Thymus (tissue), 14 donors: ENCODE measurements at places on chromosomes 16 and 17.

GRCh38 chr16:30184891-30185682 lies 1.7 kb downstream of the CORO1A start:
- peak; percentile 30 for DNase-seq

DNA sequence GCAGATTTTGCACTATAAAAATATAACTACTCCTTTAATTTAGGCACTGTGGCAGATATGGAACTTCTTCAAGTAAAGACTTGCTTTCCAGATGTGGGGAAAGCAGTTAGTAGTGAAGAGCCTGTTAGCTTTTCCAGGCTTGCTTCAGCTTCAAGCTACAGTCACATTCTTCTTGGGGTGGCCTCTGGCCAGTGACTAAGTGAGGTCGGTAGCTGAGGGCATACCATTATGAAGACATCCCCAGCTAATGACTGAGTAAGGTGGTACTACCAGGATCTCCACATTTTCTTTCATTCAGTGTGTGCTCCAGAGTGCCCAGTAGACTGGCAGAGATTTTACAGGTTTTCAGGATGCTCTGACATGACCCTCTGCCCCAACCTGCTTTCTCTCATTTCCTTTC lies 167.1 kb upstream of the KIF2B start:
- no peak for DNase-seq

DNA sequence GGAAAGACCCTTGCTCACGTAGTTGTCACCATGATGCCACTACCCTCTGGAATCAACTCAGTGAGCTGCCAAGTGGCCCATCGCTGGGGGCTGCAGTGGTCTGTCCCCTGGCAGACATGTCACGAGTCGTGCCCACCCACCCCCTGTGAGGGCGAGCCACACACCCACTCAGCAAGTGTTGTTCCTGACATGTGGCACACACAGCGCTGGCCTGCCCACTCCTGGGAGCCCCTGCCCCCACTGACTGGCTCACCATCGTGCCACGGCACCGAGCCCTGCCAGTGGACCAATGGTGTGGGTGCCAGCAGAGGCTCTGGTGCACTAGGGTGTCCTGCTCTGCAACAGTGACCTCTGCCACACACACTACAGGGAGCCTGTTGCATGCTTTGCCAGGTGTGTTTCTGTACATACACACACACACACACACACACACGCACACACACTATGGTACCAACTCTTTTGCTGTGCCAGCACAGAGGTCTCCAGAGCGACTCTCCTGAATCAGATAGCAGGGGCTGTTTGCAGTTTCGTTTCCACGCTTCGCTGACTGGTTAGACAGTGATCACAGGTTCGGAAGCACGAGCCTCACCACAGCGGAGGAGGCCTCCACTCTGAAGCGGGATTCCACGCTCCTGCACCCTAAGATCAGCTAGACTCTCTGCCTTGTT lies 7.7 kb downstream of the RTN4RL1 start:
- DNase-seq, result no peak

- no peak for DNase-seq
Measured at GRCh38 chr17:82865274-82865673, 25.5 kb upstream of the ZNF750 start.

- no peak for DNase-seq
Measured at GRCh38 chr17:68403122-68403521, 54.2 kb downstream of the WIPI1 start.

DNA sequence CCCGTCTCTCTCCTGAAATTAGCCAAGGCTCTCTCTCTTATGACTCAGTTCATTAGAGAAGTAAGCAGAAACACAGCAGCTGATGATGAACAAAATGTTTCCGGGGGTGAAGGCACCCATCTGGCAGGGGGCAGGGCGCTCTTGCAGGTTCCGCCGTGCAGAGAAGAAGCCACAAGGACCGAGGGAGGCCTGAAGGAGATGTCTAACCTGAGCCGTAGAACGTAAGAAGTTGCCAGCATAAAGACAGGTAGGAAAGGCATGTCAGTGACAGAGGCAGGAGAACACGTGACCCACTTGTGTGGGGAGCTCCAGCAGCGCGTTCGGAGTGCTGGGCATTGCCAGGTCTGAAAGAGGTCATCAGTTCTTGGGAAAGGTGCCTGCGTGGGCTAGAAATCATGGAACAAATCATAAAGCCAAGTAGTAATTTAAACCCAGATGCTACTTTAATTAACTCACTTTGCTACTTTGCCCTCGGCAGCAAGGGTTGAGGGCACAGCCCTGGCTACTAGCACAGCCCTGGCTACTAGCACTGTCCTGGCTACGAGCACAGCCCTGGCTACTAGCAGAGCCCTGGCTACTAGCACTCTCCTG lies 198.6 kb downstream of the RPTOR start:
- no peak for DNase-seq

DNA sequence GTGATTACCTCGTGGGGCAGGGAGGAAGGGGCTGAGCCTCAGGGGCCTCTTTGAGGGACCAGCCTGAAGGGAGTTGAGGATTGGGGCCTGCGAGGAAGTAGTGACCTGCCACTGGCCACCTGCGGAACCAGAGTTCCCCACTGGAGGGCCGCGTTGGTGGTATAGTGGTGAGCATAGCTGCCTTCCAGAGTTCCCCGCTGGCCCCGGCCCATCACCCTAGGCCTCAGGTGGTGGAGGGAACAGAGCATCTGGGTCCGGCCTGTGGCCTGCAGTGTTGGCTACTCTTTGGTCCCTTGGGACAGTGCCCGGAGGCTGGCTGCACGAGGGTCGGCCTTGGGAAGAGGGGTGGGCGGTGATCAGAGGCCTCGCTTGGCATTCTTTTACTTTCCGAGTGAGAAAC lies 20.5 kb downstream of the MGAT5B start:
- DNase-seq, result no peak

- DNase-seq, result no peak
Measured at GRCh38 chr17:7647018-7647417, 3.7 kb upstream of the ATP1B2 start.

GRCh38 chr16:77963185-77964044 lies 58.9 kb upstream of the CLEC3A start:
- DNase-seq, result no peak

DNA sequence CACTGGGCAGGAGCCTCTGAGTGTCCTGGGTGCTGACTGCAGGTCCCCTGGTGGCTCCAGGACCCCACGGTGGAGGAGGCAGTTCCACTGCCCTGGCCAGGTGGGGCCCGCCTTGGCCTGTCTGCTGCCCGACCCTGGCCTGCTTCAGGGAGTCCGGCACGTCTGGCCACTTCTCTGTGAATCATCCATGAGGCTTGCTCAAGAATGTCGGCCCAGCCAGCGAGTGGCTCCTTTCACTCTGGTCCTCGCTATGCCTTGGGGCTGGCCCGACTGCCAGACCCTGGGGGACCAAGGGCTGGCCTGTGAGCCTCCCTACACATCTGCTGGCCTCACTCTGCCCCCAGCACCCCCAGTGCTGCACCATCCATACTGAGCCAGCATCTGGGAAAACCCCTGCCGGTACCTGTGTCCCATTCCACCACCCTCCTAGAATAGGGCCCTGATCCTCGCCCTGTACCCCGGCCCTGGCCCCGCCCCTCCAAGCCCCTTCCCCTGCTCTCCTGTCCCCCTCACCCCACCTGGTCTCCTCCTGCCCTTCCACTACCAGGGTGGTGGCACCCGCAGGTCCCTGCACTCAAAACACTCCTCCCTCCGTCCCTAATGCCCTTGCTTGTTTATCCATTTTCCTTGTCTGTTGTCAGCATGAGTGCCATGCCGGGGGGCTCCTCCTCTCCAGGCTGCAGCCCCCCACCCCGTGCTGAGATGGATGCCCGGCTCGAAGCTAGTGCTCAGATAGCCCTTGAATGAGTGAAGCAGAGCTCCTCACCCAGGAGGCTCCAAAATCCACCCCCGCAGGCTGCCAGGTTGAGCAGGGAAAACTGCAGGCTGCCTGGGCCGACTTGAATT lies 35.5 kb downstream of the ADCY7 start:
- DNase-seq, result no peak

- peak; percentile 73 for DNase-seq
Measured at GRCh38 chr17:38415250-38416194, 12.7 kb upstream of the ARHGAP23 start.

- no peak for DNase-seq
Measured at GRCh38 chr17:35210741-35211140, 16.5 kb upstream of the SLC35G3 start.

DNA sequence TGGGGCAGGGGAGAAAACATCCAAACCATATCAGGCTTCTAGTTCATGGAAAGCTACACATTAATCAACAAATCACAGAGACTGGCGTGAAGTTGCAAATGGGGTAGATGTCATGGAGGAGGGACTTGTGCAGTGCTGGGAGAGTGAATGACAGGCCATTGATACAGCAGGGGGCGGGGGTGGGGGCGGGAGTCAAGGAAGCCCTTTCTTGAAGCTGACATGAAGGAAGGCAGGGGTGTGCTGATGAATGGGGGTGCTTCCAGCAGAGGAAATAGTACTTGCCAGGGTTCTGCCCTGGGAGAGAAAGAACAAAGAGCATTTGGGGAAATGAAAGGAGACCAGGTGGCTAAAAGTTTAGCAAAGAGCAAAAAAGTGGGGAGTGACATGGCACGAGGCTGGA lies 269.9 kb downstream of the SHISA9 start:
- no peak for DNase-seq

- DNase-seq, result no peak
Measured at GRCh38 chr17:31274252-31274651, 22.8 kb downstream of the OMG start.

- no peak for DNase-seq
Measured at GRCh38 chr17:4209611-4210010, 54.2 kb downstream of the ANKFY1 start.

DNA sequence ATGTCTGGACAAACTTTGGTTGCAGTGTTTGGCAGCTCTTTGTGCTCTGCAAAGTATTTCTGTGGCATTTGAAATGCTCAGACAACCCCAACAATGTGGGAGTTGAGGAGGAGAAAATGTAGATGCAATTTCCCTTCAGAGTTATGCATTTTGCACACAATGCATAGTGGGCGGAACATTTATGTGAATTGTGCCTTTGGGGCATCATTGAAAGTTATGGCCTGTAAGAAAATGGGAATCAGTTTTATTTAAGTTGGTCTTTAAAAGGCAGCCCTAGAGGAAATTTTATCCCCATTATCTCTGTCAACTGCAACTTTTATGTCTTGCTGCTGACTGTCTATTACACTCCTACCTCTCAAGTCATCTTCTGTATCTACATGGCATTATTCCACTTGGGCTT lies 176.2 kb downstream of the MAP2K6 start:
- no peak for DNase-seq

DNA sequence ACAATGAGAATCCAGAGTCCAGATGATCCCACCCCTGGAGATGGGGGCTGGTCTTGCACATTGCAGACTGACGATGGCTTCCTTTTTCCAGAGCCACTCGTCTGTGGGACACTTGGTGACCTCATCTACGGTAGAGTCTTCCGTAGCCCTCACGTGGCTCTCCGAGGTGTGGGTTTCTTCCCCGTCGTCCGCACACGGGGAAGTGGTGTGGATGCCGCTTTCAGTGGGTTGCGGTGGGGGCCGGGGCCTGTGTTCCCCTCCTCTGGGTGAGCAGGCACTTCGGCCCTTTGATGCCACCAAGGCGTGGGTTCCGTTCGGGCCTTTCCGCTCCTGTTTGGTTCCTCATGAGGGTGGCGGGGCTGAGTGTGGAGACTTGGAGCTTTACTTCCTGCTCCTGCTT lies 21.4 kb downstream of the BAIAP2 start:
- DNase-seq, result no peak

- no peak for DNase-seq
Measured at GRCh38 chr16:86320237-86320595, 190.1 kb upstream of the FOXF1 start.

GRCh38 chr16:85296859-85297660 lies 184.8 kb upstream of the CIBAR2 start:
- no peak for DNase-seq

DNA sequence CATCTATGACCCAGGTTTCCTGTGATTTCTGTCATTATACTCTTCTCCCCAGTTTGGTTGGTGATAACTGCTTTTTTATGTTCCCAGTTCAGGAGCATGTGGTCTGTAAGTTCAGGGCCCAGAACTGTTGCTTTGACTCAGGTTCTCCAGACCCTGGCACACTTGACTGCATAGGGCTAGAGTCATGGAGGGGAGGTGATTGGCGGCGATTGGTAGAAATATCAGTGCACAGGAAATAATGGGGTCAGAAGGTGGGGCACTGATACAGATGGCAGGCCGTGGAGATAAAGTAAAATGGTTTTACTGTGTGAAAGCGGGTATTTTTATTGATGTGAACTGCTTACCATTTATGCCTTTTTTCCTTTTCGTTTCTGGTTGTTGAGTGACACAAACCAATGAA lies 28.7 kb downstream of the TAC4 start:
- DNase-seq, result no peak

- DNase-seq, result no peak
Measured at GRCh38 chr16:10253409-10253808, 71.2 kb upstream of the GRIN2A start.

- DNase-seq, result no peak
Measured at GRCh38 chr16:11207646-11208045, 48.4 kb downstream of the SOCS1 start.

- DNase-seq, result no peak
Measured at GRCh38 chr17:8190506-8190905, 526 bp upstream of the BORCS6 start.

GRCh38 chr16:5354645-5355044 lies 257.1 kb upstream of the EEF2KMT start:
- no peak for DNase-seq

DNA sequence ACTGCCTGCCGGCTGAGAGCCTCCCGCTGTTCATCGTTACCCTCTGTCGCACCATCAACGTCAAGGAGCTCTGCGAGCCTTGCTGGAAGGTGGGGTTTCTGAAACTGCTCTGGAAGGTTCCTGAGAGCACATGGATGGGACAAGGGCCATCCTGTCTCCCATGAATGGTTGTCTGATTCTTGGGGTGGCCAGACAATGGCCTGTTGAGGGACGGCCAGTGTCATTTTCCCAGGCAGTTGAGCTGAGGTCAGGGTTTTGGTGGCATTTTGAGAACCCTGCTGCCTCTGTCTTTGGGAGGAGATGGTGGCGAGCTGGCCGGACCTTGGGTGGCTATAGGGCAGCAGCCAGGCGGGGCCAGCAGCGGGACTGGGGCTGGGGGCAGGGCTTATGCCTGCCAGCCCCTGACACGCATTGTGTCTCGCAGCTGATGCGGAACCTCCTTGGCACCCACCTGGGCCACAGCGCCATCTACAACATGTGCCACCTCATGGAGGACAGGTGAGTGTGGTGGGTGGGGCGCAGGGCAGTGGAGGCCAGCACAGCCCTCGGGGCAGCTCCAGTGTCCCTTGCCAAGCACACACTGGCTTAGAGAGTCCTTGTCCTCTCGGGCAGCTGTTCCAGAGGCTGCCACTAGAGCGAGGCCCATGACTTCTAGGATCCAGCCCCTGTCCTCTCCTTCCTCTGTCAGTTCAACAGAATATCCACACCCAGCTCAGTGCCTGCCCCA lies 9.1 kb downstream of the TSC2 start:
- no peak for DNase-seq
